ENCODE measurements at places on chromosomes 3 and 15. TPM values are rescaled to one million over a fixed set of nuclear protein-coding genes. Genes with fewer than 3 reads are reported as not detected.

GRCh38 chr3:131491775-131492174, 11.0 kb downstream of the MRPL3 start:
- DNase-seq, result no peak

- DNase-seq, result no peak
Measured at GRCh38 chr3:162111861-162112260, 615.3 kb downstream of the OTOL1 start.

Gene MORC1
- 0.31 TPM for total RNA-seq

- DNase-seq, result no peak
Measured at GRCh38 chr15:72890043-72890442, 106.5 kb upstream of the ADPGK start.

GRCh38 chr3:143464850-143465249, 345.3 kb downstream of the CHST2 start:
- no peak for DNase-seq

Data from K562 (cell line).